ENCODE measurements at places on chromosomes 5 and 9.

DNA sequence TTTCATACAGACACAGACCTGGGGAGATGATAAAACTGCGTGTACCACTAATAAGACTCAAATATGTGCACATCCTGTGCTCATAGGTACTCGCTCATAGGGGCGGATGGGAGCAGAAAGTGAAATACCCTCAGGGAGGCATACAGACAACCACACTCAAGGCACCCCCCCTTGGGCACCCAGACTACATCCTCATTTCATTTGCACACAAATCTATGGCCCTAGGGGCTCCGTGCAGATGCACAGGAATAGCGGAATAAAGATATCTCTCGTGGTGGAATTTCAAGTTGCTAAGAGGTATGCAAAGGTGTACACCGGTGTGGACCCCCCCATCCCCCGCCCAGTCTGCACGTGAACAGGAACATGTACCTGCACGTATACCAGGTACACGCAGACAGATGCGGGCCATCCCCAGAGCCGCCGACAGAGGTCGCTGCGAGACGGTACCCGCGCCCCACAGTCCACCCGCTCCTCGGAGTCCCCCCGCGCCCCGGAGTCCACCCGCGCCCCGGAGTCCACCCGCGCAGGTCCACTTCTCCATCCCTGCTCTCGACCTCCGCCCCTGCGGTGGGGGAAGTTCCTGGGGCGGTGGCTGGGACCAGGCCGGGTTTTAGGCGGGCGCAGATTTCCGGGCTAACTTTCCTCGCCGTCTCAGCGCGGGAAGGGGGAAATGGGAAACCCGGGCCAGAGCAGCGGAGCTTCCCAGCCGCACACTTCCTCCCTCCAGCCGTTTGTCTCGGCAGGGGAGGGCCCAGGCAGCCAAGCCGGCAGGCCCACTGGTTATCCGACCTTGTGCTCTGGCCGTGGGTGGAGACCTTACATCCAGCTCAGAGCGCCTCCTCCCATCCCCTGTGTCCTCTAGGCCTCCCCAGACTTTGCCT lies 1.0 kb upstream of the IL12B start:
- DNase-seq, result peak; percentile 87

DNA sequence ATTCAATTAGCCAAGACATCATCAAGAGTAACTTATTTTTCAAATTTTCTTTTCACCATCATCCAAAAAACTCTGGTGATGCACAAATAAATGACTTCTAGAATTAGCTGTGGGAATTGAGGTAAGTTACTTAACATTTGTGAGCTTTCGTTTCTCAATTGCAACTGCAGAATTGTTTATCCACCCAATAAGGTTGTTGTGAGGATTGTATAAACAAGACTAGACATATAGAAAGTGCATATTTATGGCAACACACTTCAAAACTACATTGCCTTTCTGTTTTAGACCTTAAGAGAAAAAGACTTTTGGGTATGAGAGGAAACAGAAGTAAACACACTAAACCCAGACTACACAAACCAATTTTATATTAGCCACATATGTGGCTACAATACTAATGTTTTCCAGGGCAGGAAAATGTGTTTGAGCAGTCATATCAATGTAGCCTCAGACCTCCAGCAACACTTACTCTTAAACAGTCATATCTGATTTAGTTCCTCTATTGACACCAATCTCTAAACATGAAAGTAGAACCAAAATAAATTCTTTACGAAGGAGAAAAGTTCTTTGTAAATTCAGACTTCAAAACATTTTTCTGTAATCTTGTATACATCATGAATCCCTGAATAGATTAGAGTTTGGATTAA lies 488.0 kb upstream of the CYLC2 start:
- DNase-seq, result no peak

DNA sequence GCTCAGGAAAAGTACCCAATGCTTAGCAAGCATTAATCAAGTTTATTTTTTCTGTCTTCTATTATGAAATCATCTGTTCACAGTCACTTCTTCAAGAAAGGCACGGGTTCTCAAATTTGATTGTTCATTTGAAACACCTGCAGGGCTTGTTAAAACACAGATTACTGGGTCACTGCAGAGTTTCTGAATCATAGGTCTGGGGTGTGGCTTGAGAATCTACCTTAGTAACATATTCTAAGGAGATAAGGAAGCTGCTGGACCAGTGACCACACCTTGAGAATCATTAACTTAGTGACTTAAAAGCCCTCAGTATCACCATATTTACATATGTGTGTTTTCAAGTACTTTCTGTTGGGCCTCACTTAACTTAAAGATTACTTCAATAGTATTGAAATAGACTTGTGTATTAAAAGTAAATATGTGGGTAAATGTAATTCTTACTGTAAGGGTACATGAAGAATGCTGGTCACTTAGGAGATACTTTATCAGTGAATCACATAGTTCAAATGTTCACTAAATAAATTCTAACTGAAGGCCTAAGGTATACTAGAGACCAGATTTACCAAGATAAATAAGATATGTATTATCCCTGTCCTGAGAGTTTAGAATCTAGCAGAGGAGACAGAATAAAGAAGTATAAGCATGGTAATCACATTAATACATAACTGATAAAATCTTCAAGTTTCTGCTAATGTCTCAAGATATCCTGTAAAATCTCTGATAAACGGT lies 1342.1 kb upstream of the C9orf72 start:
- DNase-seq, result no peak

GRCh38 chr5:133381571-133382365 lies 230.6 kb downstream of the FSTL4 start:
- no peak for DNase-seq

- no peak for DNase-seq
Observed at GRCh38 chr5:169423580-169424278, 122.8 kb upstream of the SLIT3 start.

GRCh38 chr5:5298068-5298633 lies 124.3 kb upstream of the ICE1 start:
- no peak for DNase-seq

DNA sequence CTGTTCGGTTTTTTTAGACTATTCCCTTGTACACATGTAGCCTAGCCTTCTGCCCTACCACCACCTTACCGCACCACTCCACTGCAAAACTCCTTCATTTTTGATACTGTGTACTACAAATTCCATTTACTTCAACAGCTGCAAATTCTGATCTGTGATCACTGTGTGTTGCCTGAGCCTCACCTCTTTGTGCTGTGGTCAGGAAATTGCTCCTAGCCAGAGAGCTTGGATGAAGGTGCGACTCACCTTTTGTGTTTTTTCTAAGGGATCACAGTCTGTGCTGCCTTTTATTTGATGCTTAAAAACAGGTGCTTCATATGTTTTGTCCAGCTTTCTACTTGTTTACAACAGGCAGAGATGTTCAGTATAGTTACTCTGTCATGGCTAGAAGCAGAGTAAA lies 31.5 kb downstream of the CSNK1G3 start:
- DNase-seq, result no peak

DNA sequence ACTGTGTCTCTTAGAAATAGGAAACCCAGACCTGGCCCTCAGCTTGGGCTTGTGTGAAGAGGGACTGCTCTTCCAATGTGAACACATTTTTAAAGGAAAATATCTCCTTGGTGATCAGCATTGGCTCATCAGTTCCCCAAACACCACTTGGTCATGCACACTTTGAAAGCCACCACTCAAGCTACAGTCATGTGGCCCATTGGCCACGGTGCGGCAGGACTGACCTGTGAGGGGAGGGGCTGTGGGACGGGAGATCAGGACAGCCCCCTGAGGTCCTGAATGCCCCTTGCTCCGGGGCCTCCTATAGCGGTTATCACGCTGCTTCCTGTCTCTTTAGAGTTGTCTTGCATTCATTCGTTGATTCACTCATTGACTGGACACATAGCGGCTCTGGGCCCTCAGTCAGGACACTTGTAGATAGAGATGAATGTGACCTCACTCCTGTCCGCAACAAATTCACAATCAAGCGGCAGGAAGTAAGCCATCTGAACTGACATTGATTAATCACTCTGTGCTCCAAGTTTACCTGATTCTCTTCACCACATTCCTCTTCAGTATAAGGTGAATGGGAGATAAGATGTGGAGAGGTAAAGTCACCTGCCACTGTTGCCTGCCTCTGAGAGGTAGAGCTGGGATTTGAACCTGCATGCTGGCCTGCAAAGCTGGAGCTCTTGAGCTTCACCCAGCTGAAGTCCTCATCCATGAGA lies 73.1 kb downstream of the COL15A1 start:
- DNase-seq, result no peak

DNA sequence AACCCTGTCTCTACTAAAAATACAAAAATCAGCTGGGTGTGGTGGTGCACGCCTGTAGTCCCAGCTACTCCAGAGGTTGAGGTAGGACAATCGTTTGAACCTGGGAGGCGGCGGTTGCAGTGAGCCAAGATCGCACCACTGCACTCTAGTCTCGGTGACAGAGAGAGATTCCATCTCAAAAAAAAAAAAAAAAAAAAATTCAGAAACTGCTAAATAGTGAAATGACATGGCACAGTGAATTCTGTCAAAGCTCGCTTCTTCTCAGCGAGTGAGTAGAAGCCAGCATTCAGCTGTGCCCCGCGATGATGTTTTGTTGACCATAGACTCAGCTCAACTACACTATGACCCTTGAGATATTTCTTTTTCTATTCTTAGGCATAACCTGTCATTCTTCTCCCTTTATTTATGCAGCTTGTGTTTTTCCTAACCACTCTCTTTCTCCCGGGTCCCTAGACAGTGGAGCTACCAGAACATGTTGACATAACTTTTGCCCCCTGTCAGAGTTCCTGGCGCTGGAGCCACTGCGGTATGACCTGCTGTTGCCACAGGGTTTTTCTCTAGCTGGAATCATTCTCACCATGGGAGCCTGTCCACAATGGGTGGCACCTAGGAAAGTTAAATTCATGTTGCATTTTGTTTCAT lies 13.5 kb upstream of the IQGAP2 start:
- no peak for DNase-seq

GRCh38 chr5:59716029-59716428 lies 177.5 kb downstream of the PDE4D start:
- DNase-seq, result no peak

GRCh38 chr5:7897014-7897600 lies 28.2 kb downstream of the MTRR start:
- no peak for DNase-seq

- DNase-seq, result no peak
Observed at GRCh38 chr9:70229579-70229978, 29.2 kb upstream of the SMC5 start.

- no peak for DNase-seq
Observed at GRCh38 chr9:69816735-69817134, 3.9 kb upstream of the CFAP95 start.

DNA sequence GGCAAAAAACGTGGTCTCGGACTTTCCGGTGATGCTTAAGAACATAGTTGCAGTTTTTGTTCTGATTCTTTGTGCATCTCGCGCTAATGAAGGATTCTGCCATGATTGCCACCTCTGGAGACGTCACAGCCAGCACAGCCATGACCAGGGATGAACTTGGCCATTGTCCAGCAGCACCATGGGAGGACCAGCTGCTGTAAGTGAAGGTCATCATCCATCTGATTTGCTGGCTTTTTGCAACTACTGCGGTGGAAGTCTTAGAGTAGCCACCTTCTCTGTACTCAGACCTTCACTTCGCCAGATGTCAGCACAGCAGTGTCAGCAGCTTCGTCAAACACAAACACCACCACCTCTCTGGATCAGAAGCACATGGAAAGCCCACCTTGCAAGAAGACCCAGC lies 45.7 kb downstream of the NSUN2 start:
- no peak for DNase-seq

- no peak for DNase-seq
Observed at GRCh38 chr9:95756101-95756500, 119.4 kb upstream of the ERCC6L2 start.

GRCh38 chr9:76634356-76635054 lies 129.7 kb upstream of the PCA3 start:
- no peak for DNase-seq

GRCh38 chr5:37495668-37496347 lies 116.7 kb downstream of the WDR70 start:
- DNase-seq, result no peak

DNA sequence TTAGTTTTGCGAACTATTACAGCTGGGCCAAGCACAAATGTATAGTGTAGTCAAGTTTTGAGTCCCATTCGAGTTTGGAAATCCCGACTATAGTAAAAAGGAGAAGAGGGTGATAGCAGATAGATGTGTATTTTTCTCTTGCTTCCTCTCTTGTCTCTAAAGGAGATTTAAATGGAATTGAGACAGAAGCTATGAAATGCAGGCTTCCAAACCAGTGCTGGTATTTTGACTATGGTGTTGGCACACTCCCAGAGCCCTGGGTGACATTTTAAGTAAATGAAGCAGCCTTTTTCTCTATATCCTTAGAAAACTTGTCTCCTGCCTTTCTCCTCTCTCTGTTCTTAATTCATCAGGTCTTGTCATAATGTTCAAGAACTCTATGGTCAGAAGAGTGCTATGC lies 17.7 kb upstream of the AUH start:
- DNase-seq, result no peak

DNA sequence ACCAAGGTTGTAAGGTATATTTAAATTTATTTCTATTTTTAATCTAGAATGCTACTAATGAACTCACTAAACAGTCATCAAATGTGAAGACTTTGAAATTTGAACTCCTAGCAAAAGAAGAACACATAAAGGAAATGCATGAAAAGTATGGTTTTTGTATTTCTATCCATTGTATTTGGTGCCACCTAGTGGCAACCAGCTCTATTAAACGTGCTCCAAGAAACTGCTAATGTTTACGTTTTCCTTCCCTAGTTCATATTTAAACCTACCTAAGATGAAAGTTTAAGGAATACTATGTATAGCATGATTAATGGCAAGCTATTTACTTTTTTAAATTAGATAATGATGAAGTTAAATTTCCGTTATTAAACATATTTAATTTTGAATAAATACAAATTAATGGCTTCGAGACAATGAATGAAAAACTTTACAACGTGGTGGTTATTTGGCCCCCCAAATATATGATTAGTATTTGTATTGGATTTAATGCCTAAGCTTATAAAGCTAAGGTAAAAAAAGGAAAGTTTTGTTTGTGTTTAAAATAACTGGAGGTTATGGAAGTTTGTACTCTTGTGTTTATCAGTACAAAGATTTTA lies 115.9 kb upstream of the SH3GL2 start:
- peak; percentile 28 for DNase-seq

- DNase-seq, result no peak
Observed at GRCh38 chr9:132728497-132728896, 58.2 kb downstream of the GTF3C4 start.

- no peak for DNase-seq
Observed at GRCh38 chr9:114445616-114446015, 57.8 kb upstream of the AKNA start.

DNA sequence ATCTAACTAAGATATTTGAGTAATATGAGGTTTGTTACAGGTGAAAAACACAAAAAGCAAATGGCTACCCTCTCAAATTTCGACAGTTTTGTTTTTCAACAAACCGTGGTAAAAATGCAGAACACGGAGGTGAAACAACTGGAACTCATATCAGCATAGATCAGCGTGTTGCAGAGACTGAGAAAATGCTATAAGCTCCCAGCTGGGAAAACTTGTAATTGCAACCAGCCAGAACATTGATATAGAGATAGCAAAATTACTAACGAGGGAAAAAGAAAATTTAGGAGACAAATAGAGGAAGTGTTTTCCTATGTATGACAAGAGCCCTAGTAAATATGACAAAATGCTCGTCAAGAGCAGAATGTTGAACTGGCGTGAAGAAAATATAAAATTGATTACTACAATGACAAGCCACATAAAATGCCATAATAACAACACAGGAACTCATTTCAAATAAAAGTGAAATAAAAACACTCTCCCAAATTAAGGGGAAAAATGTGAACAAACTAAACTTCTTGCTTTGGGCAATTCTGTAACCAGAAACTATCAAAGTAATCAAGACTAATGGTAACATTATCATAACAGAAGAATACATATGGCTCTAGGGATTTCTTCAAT lies 1989.8 kb downstream of the EFNA5 start:
- no peak for DNase-seq
